ENCODE measurements at places on chromosomes 5 and 9. TPM values are rescaled to one million over a fixed set of nuclear protein-coding genes. Genes with fewer than 3 reads are reported as not detected.

GRXCR2 gene
- total RNA-seq, result not detected

BTNL9 gene
- 0.87 TPM for total RNA-seq

SPATA31D4 gene
- total RNA-seq, result not detected

PLEKHG4B gene
- total RNA-seq, result 0.56 TPM

EGR1 gene
- total RNA-seq, result 7.2 TPM

GEMIN5 gene
- total RNA-seq, result 28.5 TPM

NR5A1 gene
- total RNA-seq, result 0.05 TPM

FOXD4L4 gene
- not detected for total RNA-seq

NR2F1-AS1 gene
- 3.8 TPM for total RNA-seq

All from A549 treated with DMSO at 1 μM for 4 hours (cell line).